ENCODE measurements at places on chromosomes 7 and 10.

DNA sequence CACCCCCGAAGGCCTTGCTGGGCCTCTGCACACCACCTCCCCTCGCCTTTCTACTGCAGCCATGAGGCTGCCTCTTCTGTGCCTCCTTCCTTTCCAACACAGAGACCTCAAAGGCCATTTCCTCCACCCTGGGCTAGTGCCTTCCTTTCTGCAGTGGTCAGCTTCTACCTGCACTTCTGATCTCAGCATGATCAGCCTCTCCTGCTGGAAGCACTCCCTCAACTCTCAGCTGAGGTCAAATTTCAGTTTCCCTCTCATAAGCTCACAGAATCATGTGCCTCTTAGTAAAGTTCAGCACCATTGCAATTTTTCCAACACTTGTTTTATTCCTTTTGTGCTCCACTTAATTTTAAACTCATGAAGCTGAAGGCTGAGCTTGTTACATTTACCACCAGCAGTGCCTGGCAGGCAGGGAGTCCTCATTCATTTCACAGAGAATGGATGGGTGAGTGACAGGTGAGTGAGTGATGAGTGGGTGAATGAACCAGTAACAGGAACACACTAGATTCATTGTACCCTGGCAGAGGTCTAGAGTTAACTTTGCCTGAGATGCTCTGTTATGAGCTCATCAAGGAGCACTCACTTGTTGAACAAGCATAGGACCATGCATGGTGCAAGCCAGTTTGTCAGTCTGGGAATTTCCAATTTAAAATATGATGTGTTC, 124.0 kb upstream of the PRSS58 start:
- DNase-seq = peak; percentile 4

DNA sequence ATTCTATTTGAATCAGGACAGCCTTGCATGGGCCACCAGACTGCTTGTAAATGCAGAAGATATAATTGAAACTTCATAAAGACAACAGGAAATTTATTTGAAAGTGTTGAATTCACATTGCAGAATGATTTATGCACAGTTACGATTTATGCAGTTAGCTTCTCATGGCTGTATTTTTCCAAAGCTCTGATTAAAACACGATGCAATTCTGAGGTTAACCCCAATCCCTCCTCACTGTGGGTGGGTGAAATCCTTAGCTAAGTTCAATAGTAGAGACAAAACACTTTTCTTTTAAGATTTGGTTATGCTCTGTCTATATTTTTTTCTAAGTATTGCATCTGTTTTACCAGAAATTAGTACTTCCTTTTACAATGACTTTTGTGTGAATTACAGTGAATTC, 728.8 kb upstream of the IGFBP3 start:
- DNase-seq = no peak

- DNase-seq = peak; percentile 39
Observed at GRCh38 chr7:66250711-66251110, 45.6 kb downstream of the TPST1 start.

- DNase-seq = no peak
Observed at GRCh38 chr10:86128360-86128759, 238.2 kb downstream of the GRID1 start.

GRCh38 chr7:149462101-149462520, 1.2 kb upstream of the ZNF777 start:
- no peak for DNase-seq

- peak; percentile 45 for DNase-seq
Observed at GRCh38 chr10:70558871-70559810, 43.4 kb downstream of the PRF1 start.

DNA sequence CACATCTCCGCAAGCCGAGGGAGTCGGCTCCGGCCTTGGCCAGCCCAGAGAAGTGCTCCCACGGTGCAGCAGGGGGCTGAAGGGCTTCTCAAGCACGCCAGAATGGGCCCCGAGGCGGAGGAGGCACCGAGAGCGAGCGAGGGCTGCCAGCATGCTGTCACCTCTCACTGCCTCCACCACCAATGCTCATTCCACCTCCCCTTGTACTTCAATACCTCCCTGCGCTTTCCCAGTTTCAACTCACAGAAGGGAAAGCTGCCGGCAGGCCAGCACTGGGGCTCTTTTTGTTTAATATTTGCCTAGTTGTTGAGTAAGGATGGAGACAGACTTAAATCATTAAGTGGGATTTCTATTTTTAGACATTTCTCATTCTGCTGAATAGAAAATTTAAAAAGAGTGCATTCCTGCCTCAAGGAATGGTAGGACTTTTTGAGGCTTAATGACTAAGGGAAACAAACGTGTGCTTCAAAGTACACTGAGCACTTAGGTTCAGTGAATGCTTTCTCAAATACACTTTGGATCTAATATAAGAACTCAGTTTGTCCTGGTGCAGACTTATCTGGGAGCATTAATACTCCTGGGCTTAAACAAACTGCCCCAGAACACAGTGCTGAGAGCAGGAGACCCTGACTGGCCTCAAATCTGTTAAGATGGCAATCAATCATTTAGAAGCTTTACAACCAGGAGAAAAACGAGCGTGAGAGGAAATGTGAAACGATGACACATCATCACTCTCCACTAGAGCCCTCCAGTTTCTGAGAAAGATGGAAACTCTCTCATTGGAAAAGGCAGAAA, 131.2 kb downstream of the RALA start:
- no peak for DNase-seq

- DNase-seq = no peak
Observed at GRCh38 chr10:119505588-119506315, 36.8 kb downstream of the RGS10 start.

- no peak for DNase-seq
Observed at GRCh38 chr10:116787053-116787659, 44.8 kb upstream of the HSPA12A start.

GRCh38 chr7:118109607-118110006, 74.4 kb upstream of the LSM8 start:
- DNase-seq = peak; percentile 2

DNA sequence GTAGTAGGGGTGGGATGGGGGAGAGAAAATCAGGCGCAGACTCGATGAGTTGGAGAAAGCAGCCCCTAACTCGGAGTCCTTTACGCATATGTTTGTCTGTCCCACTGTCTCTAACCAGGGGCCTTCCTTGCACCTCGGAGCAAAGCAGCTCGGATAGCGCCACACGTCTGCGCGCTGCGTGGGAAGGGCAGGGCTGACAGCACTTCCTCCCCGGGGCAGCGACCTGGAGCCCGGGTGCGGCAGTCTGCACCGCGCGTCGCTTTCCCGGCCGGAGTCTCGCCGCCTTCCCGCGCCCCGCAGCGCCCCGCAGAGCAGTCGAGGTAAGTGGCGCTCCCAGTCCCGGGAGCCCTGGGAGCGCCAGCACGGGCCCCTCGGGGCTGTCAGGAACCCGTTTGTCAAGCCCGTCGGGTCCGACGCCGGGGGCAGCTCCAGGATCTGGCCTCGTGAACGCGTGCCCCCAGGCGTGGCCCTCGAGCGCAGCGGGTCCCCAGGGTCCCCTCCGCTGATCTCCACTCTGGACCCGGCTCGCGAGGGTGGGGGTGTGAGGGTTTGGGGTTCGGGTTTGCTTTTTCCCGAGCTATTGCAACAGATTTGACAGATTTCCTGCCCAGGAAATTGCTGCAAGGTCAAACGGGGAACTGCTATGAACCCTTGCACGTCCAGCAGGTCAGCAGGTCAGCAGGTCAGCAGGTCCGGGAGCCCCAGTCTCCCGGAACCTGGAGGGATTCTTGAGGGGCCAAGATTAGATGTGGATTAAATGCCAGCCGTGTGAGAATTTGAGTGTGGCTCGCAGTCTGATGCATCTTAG, 597 bp downstream of the APBB1IP start:
- peak; percentile 80 for DNase-seq

DNA sequence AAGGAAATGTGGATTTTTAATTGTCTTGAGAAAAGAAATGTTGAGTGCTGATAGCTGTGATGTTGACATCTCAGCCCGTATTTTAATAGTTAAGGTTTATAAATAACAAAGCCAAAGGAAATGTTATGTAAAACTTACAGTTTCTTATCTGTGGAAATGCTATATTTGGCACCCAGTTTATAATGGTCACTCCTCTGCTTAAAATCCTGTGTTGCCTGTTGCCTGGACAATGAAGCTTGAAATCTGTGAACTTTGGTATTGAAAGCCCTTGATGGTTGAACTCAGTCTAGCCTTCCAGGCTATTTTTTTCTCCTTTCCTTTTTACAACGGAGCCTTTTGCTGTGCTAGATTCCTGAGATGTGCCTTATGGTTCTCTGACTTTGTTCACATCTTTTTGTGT, 46.5 kb downstream of the MCU start:
- no peak for DNase-seq

- no peak for DNase-seq
Observed at GRCh38 chr10:132135053-132135872, 51.5 kb upstream of the DPYSL4 start.

DNA sequence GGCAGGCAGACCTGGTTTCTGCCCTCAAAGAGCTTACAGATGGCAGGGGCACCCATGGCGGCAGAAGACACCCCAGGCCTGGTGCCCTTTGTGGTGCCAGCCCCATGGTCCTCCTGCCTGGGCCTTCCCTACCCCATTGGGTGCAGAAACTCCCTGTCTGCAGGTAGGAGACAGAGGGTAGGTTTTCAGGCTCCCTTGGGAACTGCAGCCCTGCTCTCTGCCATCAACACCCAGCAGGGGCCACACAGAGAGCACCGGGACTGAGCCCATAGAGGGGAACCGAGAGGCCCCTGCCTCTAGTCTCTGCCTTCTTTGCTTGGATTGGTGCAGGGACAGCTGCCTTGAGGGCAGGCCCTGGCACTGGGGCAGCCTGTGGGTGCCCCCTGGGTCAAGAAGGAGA, 52.6 kb downstream of the GTF2IRD1 start:
- DNase-seq = no peak

GRCh38 chr10:93856349-93857145, 37.2 kb upstream of the SLC35G1 start:
- no peak for DNase-seq

DNA sequence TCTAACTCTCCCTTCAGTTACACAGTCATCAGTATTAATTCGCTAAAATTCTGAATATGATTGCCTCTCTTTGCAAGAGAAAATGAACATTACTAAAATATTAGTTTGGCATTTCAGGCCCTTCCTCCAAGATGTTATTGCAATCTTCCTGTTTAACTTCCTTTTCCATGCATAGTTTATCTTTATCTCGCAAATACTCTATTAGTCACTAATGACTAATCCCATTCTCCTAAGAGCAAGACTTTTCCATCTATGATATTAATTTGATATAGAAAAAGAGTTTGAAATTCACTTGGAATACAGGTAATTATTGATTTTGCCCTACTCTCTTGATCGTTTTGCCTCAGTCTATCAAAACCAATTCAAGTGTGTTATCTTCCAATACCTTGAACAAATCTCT, 41.8 kb upstream of the SEMA3A start:
- peak; percentile 58 for DNase-seq

GRCh38 chr10:49502358-49502757, 36.6 kb downstream of the ERCC6 start:
- DNase-seq = no peak

GRCh38 chr10:32940321-32941301, 17.4 kb downstream of the ITGB1 start:
- DNase-seq = no peak

GRCh38 chr10:47311932-47312662, 10.2 kb upstream of the GDF2 start:
- DNase-seq = peak; percentile 85

DNA sequence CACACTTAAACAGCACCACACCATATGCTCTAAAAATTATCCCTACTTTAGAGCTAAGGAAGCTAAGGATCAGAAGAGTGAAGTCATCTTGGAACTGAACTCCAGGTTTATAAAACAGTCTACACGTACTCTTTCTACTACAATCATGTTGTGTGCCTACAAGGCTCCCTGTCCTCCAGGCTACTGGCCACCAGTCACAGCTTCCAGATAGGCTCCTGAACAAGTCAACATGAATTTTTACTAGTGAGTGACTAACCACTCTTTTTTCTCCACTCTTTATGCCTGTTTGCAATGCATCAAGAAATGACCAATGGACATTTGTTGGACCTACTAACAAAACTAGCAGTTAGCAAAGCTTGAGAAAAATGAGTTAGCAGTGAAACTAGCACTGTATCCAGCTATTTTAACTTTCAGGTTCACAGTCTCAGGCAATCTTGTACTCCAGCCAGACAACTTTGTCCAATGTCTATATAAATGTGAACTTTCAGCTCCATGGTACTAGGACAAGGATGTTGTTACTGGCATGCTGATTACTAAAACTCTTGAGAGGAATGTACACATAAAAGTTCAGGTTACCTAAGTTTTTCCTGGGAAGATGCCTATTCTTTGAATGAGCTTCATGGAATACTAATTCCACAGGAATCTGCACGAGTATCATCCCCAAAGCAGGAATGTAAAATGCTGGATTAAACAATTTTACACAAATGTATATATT, 180.0 kb downstream of the BTAF1 start:
- DNase-seq = no peak

- DNase-seq = no peak
Observed at GRCh38 chr10:131655101-131655849, 245.5 kb upstream of the PPP2R2D start.

GRCh38 chr7:128459394-128459878, 3.8 kb downstream of the HILPDA start:
- DNase-seq = peak; percentile 71

GRCh38 chr10:123958241-123958640, 66.6 kb upstream of the CPXM2 start:
- no peak for DNase-seq

GRCh38 chr7:85021101-85021704, 165.7 kb downstream of the SEMA3D start:
- DNase-seq = peak; percentile 6

DNA sequence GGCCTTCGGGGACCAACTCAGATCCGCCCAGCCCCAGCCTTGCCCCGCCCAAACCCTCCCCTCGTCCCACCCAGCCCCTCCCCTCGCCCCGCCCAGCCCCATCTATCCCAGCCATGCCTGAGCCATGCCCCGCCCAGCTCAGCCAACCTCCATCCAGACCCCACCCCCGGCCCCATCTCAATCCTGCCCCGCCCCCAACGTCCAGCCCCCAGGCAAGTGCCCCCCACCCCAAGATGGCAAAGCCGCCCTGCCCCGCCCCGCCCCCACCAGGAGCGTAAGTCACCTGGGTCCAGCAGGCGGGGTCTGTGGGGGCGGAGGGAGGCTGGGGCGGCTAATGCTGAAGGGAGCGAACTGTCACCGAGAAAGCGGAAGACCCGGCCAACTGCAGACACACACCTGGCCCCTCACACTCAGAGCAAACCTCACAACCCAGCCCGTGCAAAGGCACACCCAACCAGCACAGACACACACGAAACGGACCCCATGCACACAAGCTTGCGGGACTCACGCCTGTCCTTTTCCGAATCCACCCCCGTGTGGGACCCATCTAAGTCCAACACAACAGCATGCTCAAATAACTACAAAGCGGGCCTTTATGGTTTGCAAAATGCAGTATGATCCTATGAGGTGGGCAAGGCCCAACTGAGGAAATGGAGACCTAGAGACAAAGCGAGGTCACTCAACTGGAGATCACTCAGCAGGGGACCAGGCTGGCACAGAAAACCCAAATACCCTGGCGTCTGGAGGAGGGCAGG, 11.5 kb upstream of the OGA start:
- DNase-seq = no peak
